T-helper 1 cell treated with Interleukin-12 subunit alpha and Interleukin-12 subunit beta and Interleukin-4 antibody, amounts not matched to agents 30 ng/mL and 1 ng/mL, for 36 hours (primary cell): ENCODE measurements at places on chromosomes 5 and 9. TPM values are rescaled to one million over a fixed set of nuclear protein-coding genes. Genes with fewer than 3 reads are reported as not detected.

Gene CEMIP2
- 64.7 and 64.9 TPM in 2 replicates for total RNA-seq

Gene PAPPA
- total RNA-seq: not detected in 2 replicates

Gene PCDHB14
- total RNA-seq: not detected in 2 replicates

Gene CEL
- total RNA-seq: 1.5 and 1.8 TPM in 2 replicates

Gene PTGES
- total RNA-seq: 0.12 TPM in 1 of 2 replicates, not detected in the other

Gene DDX4
- total RNA-seq: 0.83 and 1.3 TPM in 2 replicates

Gene SPEF2
- 5.8 and 7.8 TPM in 2 replicates for total RNA-seq

Gene NDST1
- total RNA-seq: 0.49 and 0.51 TPM in 2 replicates

Gene MARCOL
- not detected in 2 replicates for total RNA-seq
